ENCODE measurements at places on chromosomes 13 and 19.

DNA sequence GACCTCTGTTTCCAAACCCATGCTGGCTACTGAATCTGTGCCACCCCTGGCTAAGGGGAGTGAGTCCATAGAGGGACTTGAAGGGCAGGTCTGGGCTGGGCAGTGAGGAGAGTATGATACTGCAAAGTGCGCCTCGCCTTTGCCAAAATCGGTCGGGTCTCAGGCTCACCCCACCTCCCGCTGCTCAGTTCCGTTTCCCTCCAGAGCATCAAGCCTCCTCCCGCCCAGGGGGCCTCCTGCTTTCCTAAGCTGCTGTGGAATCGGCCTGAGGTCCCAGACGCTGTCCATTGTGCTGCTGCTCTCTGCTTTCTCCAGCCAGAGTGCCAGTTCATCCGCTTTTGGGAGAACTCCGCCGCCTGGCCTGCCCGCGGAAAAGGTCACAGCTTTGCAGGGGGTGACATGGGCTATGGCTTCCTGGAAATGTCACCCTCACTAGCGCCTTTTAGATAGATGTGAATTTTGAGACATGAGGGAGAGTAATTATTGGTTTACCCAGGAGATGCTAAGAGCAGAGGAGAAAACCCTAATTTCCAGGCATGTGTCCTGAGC is 1418.4 kb downstream of the UQCRFS1 start:
- DNase-seq = no peak

DNA sequence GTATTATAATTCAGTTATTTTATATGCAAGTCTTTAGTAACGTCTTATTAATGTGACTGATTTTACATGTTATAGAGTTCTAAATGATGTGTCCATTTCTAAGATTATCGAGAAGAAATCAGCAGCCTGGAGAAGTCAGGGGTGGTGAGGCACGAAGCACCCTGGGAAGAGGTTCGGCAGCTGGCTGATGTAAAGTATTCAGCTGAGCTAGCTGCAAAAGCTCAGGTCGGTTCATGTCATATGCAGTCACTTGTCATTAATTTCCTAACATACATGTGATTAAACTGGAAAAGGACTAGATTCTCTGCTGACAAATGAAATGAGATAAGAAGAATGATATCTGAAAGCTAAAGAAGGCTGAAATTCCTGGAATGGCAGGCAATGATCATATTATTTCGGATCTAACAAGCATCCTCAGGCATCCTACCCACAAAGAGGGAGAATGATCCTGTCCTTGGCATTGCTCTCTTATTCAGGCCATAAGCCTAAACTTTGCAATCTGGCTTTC is 383.0 kb upstream of the SLITRK1 start:
- no peak for DNase-seq

DNA sequence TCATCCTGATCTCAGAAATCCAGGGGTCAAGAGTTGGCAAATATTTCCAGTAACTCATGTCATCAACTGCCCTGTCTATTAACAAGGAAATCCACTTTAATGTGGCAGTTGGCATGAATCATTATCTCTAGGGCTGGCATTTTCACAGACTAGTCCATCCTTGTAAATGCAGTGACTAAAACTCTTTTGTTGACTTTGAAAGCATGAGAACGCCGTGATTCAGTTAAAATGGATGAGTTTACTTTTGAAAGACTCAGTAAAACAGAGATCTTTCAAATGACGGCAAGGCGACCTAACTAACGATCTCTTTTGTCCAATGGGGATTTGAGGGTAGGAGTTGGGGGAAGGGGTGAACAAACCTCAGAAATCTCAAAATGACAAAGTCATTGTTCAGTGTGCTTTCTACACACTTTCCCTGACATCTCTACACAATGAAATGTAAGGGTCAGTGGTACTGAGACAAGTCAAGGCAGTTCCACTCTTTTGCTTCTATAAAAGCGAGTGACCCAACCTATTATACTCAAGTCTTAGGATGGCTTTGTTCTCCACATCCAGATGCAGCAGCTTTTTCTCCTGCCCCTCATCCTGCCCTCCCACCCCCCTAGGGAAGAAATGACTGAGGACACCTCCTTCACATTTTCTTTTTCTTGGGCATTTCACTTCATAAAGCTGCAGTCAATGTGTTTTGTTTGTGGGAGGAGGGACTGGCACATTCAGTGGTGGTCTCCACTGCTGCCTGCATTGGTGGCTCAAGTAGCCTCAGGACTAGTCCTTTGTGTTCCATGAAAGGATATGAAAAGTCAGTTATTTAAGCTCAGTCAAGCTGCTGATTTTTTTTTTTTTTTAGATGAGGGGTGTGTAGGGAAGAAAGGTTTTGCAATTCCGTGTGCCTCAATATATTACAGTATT is 200.5 kb downstream of the ABCC4 start:
- DNase-seq = no peak

GRCh38 chr13:50229960-50230661 is 214.9 kb downstream of the KCNRG start:
- no peak for DNase-seq

DNA sequence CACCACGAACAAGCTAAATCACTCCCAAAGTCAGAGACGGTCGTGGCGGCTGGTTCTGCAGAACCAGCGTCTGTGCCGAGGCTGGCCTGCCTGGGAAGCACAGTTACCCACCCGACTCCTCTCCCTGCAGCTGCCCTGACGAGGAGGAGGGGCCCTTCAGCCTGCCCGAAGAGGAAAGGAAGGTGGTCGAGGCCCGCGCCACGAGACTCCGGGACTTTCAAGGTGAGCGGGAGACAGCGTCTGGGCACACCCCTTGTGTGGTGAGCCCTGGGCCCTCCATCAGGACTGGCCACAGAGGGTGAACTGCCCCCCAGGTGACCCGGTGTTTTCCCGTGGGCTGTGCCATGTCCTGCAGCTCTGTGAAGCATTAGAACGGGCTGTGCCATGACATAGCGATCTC is 29.1 kb downstream of the PEX11G start:
- DNase-seq = no peak

- DNase-seq = no peak
Observed at GRCh38 chr19:17321655-17322489, 12.5 kb downstream of the DDA1 start.

GRCh38 chr19:31261019-31261602 is 88.1 kb downstream of the TSHZ3 start:
- DNase-seq = no peak

- DNase-seq = no peak
Observed at GRCh38 chr19:1622007-1622406, 16.7 kb upstream of the UQCR11 start.

GRCh38 chr19:6126335-6126974 is 9.0 kb upstream of the ACSBG2 start:
- DNase-seq = no peak

DNA sequence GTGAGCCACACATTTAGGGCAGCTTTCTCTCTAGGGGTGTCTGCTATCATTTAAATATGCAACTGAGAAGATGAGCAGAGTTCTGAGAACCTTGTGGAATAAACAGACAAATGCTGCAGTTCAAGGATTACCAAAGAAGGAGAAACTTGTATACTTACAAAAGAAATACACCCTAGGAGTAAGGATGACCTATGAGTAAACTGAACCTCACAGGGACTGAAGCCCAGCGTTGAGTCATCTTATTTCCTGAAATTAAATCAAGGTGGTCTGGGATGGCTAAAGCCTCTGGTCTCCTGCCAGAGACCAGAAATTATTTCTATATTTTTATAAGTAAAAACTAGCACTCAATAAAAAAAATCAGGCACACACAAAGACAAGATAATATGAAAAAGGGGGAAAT is 40.1 kb downstream of the FAM216B start:
- DNase-seq = no peak

- no peak for DNase-seq
Observed at GRCh38 chr13:87376081-87376480, 295.1 kb upstream of the SLITRK5 start.

DNA sequence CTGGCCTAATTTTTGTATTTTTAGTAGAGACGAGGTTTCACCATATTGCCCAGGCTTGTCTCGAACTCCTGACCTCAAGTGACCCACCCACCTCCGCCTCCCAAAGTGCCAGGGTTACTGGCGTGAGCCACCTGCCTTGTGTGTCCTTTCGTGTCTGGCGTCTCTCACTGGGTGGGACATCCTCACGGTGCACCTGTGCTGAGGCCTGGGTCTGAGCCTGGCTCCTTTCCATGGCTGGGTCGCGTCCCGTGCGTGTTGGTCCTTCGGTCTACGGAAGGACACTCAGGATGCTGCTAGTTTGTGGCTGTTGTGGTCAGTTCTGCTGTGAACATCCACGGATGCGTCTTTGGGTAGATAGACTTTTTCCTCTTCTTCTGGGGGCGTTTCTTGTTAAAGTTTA is 19.6 kb downstream of the PIAS4 start:
- DNase-seq = no peak

DNA sequence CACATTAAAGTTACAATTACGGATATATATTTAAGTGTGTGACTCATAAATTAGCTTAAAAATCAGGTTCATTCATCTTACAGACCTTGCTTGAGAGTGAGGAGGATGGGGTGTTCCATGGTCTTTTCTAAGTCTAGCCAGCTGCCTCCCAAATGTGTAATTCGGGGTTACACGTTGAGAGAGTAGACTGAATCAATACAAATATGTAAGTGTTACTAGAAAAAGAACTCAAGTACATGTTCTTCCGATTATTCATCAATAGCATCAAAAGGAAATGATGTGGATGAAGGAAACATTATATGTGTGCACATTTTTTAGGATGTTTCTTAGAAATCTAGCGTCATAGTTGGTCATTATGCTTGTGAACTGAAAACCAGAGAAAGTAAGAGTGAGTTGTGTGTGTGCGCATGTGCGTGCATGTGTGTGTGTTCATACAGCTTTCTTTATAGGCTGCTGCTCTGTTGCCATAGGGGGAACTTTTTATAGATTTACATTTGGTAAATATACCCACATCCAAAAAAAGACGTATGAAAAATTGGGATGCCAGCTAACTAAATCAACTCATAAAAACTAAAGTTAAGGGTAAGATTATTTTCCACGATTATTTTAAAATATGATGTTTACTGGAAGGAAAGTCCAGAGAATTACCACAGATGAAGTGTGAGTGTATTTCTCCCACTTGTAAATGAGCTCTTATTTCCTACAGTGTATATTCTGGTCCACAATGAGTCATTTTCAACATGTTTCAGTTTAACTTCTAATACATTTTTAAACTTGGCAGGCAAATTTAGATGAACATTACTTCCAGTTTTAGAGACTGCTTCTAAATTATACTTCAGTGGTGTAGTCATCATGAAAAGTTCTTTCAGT is 82.4 kb downstream of the PIBF1 start:
- no peak for DNase-seq

DNA sequence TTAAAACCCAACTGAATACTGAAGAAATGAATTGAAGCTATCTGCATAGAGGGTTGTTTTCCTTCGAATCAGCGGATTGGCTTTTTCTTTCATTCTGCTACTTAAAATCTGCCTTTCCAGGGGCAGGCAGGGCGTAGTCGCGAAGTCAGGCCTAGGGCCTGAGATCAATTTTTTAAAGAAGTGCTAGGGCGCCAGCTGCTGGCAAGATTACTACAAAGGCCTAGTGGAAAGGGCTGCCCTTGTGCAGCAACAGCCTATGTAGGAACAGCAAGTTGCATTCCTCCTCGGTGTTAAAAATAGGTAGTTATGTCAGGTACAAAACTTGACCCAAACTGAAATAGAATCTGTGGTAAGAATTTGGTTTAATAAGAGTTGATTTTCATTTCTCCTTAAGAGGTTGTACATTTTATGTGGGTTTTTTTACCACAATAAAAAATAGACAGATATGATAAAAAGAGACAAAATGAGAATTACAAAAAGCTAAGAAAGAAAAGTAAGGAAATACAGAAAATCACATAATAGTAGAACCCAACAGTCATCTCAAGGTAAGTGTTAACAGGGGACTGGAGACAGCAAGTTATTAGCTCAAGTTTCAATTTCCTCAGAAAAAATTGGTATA is 9.5 kb upstream of the URAD start:
- DNase-seq = no peak

DNA sequence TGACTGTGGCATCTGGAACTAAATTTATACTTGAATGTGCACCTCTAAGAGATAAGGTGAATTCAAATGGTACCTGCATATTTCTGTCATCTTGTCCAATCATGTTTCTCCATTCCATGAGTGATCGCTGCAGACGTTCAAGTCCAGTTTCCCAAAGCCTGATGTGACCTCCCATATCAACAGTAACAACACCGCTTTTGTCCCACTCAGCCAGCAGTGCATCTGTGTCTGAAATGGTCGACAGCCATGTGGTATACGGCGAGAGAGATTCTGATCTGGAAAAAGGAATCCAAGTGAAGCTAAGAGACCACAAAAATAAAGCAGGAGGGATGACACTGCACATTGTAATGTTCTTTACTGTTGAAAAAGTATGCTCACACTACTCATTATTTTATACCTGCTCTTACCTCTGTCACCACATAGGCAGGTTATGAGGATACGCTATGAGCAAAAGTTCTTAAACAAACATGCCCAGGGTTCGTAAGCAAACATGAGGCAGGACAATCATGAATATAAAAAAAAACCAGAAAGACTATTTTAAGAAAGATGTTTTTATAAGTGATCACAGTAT is 213.6 kb downstream of the RGCC start:
- DNase-seq = no peak

DNA sequence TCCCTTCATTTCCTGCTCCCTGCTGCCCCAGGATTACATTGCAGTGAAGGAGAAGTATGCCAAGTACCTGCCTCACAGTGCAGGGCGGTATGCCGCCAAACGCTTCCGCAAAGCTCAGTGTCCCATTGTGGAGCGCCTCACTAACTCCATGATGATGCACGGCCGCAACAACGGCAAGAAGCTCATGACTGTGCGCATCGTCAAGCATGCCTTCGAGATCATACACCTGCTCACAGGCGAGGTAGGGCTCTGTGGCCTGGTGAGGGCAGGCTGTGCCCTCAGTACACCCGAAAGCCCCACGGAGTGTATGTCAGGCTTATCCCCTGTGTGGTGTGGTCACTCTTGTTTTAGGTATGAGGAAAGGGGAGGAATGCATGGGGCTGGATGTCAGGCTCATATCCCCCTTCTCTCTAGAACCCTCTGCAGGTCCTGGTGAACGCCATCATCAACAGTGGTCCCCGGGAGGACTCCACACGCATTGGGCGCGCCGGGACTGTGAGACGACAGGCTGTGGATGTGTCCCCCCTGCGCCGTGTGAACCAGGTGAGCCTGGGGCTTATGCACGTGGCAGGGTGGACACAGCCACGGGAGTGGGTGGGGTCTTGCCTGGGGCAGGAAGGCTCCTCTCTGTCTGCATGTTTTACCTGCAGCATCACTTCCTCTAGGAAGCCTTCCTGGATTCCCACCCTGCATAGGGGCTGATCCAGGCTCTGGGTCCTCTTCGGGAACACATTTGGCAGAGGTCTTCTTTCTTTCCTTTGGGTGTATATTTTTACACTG is 2.3 kb upstream of the RNF225 start:
- DNase-seq = no peak

GRCh38 chr19:3369337-3370213 is 3.2 kb downstream of the NFIC start:
- no peak for DNase-seq

DNA sequence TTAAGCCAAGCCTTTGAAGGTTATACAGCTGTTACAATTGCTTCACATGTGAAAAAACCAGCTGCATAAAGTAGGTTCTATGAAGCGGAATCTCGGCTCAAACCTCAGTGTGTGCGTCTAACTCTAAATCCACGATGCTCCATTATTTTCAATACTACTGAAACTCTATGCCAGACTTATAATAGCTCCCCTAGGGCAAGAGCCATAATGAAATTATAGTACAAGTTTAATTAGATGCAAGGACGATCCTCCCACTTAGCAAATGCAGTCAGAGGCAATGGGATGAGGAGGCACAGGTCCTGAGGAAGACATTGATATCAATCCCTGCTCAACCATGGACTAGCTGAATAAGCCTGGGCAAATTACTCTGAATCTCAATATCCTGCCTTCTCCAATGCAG is 31.1 kb downstream of the SLC7A1 start:
- no peak for DNase-seq
